NCI-H187 treated with DMSO at 0.1 percent for 48 hours (cell line): ENCODE measurements at places on chromosomes 2 and 18.

DNA sequence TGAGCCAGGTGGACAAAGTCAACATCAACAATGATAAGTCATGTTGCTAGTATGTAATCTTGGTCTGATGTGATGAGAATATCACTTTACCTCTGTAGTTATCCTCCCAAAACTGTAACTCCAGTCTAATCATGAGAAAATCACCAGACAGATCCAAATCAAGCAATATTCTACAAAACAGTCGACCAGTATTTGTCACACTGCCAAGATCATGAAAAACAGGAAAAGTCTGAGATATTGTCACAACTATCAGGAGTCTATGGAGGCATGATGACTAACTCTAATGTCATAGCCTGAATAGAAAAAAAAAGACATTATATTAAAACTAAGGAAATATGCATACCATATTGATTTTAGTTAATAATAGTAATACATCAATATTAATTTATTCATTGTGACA lies 1883.3 kb upstream of the CELF4 start:
- DNase-seq, result no peak

DNA sequence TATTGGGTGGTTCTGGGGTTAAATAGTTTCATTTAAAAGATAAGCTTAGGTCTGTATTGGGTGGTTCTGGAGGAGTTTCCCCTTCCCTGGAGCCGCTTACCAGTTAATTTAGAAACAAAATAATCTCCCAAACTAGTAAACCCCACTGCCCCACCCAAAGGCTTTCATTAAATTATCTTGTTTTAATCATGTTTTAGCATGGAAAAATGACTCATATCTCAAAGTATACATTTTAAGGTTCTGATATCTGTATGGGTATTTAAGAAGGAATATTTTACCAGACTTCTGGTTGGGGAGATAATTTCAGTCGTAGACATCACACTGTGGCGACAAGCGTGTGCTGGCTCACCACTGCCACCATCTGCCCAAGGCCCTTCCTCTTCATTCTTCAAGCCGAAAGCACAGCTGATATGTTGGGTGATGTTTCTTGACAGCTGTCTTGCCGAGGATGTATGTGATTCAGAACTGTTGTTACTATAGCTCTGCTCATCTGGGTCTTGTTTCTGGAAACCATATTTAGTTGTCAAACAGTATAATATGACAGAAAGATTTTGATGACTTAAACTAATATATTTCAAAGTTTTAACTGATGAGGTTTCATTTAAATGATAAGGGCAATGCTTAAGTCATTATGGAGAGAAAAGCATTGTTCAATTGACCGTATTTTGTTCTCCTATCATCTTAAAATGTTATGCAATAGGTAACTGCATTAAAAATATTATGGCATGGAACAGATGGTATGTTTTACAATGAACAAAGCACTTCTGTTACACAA lies 5.1 kb downstream of the FIGLA start:
- no peak for DNase-seq

GRCh38 chr2:209619782-209620181 lies 151.8 kb upstream of the UNC80 start:
- no peak for DNase-seq

DNA sequence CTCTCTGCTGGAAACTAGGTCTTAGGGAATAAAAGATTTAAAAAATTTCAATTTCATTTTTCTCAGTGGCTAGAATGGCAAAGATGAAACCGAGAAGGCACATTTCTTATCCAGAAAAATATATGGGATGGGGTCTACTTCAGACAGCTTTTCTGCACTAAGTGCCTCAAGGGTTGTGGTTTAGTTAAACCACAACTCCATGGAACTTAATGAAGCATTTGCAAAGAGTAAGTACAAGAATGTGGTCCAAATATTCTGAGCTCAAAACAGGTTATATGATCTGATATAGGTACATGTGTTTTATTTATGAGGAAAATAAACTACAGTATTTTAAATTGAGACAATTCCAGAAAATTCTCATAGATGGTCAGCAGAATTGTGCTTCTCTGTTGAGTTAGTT lies 101.8 kb upstream of the FZD5 start:
- DNase-seq, result no peak

GRCh38 chr2:74606927-74607326 lies 41.2 kb downstream of the M1AP start:
- DNase-seq, result no peak

DNA sequence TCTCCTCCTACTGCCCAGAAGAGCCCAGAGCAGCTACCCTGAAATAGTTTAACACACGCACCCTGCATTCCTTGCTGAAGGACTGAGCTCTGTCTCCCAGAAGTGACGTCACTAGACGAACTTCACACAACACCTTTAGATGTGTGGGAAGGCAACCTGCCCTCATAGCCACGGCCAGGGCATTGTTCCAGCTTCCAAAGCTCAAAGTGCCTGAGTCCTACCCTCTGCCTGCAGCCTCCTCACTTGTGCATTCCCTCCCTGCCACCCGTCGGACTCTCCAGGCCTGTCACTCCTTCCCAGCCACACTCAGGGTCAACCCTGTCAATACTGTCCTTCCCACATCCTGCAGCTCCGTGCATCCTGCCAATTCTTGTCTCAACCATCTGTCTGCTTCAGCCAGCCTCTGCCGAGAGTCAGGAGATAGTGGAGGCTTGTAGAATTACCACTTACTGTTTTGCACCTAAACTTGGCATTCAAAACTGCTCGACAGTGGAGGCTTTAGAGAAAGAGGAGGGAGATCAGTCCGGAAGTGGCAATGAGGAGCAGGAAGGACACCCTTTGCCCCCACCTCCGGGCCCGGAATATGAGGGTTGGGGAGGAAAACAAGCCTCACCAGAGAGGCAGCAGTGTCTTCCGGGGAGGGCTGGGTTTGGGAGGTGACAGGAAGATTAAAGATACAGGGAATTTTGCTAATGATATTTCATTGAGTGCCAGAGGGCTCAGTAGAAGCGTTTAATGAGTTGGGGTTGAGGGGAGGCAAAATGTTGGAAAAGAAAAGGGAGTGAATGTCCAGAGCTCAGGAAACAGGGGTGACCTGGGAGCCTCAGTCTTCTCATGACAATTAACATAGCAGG lies 72.3 kb upstream of the ATG16L1 start:
- no peak for DNase-seq
